ENCODE measurements at places on chromosomes 12 and 14. TPM values are rescaled to one million over a fixed set of nuclear protein-coding genes. Genes with fewer than 3 reads are reported as not detected.
A peak's percentile ranks its signal among the peaks of the same experiment; 100 is the strongest.

DNA sequence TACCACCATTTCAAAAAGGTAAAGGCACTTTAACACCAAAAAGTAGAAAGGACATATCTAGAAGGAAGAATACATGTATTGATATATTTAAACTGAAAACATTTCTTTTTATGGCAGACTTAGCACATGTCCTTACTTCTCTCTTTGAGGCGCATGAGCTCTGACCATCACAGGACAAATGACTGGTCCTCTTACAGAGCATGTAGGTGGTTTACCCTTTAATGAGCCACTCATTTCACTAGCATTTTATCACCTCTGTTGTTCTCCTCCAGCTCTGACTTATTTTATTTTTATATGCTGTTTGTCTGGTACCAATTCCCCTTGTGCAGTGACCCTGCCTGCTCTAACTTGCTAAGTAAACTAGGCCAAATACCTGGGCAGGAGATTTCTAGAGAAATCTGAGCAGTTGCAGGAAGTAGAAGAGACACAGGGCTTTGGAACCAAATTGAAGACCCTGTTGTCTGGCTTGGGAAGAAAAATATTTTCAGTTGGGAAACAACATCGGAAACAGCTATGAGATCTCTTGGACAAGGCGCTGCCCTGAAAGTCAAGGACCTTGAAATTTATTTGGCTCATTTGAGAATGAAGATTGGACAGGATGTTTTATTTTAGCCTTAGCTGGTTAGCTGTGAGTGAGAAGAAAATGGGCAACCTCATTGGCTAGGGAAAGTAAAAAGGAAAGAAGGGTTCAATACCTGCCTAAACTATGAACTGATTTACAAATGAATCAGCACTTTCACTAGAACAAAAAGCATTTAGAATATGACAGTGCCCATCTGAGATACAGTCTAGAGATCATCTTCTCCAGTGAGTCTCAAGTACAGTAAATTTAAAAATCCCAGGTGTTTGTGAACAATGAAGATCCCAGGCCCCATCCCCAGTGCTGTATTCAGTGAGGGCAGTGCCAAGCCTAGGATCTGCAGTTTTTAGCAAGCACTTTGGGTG lies 374.4 kb downstream of the ZFP36L1 start:
- peak; percentile 78 for DNase-seq

- DNase-seq = no peak
Observed at GRCh38 chr14:20970647-20970982, 15.3 kb downstream of the RNASE2 start.

GRCh38 chr12:123036466-123037285 lies 56.2 kb downstream of the ARL6IP4 start:
- DNase-seq = no peak

DNA sequence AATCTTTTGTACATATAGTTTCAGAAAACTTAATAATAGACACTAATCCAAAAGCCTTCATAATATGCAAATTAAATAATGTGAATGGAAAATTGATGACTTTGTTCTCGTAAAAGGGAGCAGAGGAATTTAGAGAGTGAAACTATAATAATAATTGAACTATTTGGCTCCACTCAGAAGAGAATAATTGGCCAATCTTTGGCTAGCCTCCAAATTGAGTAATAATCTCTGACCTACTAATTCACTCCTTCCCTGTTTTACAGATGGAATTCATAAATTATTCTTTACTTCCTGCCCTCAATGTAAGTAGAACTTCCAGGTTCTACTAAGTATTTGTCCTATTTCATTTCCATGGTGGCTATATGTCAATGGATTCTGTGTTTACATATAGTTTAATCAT lies 15.8 kb downstream of the TRIM9 start:
- DNase-seq = peak; percentile 74

DNA sequence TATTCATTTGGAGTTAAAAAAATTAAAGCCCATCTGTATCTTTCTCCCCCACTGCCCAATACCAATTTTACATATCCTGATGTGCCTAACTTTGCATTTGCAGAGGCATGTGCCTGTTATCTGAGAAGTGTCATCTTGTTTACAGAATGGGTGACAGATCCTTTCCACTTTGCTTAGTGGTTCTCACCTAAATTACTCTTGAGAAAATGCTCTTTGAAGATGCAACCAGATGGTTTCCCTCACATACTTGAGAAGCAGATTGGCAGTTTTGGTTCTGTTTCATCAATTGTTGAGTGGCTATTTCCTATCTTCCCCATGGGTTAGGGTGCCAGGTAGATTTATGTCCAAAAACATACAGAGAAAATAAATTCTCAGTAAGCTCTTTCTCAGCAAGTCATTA lies 1051.4 kb upstream of the ATXN7L3B start:
- no peak for DNase-seq

- no peak for DNase-seq
Observed at GRCh38 chr12:10582704-10583103, 30.7 kb downstream of the MAGOHB start.

- peak; percentile 37 for DNase-seq
Observed at GRCh38 chr12:15899282-15899870, 11.8 kb upstream of the DERA start.

DNA sequence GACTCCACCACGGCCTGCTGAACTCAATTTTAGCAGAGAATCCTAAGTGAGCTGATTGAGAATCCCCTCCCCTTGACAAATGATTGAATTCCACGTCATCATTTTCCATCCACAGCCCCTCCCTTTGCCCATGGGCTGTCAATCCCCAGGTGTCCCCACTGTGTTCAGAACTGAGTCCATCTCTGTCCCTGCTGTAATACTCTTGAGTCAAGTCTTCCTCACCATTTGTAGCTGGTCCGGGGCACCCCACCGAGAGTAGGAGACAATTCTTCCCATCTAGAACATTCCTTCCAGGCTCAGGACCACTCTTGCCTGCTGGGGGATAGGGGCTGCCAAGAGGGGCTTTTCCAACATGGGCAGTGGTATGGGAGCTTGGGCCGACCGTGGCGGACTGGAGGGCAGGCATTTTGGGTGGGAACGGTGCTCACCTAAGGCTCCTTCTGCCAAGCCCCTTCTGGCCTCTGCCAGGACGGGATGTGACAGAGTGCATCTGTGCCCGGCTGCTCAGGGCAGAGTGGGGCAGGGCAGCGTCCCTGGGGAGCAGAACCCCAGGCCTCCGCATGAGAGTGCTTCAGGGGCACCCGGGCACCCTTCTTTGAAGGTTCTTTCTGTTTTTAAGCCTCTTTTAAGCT lies 218.1 kb upstream of the RTL1 start:
- no peak for DNase-seq

DNA sequence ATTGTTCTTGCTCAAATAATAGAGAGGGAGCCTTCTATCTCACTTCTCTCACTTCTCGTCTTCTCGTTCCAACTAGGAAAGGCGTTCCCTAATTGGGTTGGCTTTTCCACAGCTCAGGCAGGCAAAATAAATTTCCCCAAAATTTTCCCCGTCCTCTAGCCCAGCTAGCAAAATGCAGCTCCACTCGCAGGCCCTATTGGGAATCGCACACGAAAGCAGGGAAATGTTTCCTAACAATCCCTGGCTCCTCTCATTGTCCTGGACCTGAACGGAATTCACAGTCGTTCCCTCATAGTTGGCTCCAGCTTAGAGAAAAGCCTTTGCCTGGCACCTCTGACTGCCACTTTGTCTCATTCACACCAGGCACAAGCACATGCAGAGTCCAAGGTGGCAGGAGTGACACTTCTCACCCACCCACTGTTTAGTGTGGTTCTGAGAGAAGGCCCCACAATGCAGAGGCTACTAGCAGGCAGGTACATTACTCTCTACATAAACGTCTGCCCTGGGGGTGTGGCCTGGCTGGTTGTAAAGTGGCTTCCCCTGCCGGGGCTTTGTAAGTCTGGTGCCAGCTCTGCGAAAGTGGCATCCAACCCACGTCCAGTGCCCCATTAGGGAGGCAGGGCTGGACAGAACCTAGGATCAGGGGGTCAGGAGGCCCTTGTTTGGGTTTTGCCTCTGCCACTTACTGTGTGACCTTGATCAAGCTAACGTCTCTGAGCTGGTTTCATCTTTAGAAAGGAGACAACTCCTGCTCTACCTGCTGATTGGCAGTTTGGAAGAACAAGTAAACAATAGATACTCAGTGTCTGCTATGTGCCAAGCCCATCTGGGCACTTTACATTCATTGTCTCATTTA lies 4.2 kb downstream of the SERPINA10 start:
- no peak for DNase-seq

- no peak for DNase-seq
Observed at GRCh38 chr14:100777818-100778525, 47.9 kb upstream of the MEG3 start.

DNA sequence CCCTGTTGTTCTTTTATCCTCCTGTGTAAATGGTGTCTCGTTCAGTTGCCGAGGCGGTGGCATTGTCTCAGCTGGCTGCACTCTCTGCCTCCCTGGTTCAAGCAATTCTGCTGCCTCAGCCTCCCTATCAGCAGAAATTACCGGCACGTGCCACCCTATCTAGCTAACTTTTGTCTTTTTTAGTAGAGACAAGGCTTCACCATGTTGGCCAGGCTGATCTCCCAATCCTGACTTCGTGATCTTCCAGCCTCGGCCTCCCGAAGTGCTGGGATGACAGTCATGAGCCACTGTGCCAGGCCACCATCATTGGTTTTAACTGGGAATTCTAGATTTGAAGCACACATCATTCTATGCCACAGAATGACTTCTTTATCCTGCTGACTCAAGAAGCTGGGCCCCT lies 175.3 kb upstream of the ALG10B start:
- DNase-seq = no peak

DNA sequence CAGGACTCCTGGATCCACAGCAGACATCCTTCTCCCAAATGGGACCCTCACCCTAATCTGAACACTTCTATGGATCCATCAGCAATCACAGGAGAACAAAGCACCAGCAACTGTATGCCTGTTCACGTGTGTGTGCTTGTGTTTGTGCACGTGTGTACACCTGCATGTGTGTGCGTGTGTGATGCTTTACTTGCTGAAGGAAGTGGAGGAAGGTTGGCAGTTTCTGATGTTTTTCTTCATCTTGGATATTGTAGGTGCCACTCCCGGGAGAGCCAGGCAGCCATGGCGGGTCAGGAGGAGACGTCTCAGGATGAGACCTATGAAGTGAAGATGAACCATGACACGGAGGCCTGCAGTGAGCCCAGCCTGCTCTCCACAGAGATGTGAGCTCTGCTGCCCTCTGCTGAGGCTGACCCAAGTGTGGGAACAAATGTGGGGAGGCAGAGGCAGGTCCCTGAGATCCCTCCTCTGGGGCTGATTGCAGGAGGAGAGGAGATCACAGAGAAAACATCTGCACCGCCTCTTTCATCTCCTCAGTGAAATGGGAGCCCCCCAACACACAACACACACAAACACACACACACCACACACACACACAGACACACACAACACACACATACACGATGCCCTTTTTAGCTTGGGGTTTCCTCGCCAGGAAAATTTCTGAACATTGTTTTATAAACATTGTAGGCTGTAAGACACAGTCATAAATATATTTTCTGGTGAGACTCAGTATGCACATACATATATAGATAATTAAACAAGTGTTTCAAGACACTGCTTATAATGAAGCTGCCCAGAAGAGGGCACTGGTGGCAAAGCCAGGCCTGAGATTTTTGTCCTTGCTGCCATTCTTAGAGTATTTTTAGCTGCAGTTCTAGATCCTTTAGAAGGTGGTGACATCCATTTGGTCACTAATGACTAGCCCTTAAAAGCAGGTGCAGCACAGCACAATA lies 112.2 kb upstream of the FKBP4 start:
- DNase-seq = peak; percentile 15

GRCh38 chr12:46722394-46723185 lies 103.2 kb downstream of the SLC38A4 start:
- DNase-seq = no peak

DNA sequence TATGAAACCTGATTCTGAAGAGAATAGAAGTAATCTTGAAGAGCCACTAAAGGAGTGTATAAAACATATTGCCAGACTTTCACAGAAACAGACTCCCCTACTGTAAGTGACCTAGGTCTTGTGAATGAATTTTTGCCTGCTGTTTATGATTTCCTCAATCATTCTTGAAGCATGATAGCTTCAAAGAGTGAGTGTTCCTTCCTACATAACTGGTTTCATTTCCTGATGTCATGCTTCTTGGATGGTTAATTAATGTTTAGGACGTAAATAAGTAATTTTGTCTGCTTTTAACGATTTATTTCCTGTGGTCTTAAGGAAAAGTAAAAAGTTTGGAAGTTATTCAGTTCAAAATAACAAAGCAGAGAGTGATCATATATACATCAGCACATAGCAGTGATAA lies 129.8 kb downstream of the PIK3C2G start:
- no peak for DNase-seq

DNA sequence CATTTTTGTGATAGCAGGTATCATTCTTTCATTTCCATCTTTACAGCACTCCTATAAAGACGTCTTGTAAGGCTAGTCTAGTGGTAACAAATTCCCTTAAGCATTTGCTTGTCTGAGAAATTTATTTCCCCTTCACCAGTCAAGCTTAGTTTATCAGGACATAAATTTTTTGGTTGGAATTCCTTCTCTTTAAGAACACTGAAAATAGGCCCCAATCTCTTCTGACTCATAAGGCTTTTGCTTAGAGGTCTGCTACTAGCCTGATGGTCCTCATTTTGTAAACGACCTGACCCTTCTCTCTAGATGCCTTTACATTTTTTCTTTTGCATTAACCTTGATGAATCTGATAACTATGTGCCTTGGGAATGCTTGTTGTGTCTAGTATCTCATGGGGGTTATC lies 20.3 kb downstream of the OLR1 start:
- DNase-seq = no peak

- no peak for DNase-seq
Observed at GRCh38 chr14:60506462-60506984, 2.4 kb upstream of the SIX6 start.

GRCh38 chr12:82326905-82327503 lies 31.2 kb downstream of the CCDC59 start:
- peak; percentile 39 for DNase-seq

The ZNF385A gene
- total RNA-seq = 7.6 TPM

The EGLN3 gene
- total RNA-seq = 48.7 TPM

The ASCL1 gene
- total RNA-seq = not detected

The EIF2B1 gene
- 47.4 TPM for total RNA-seq

The KCNK10 gene
- total RNA-seq = not detected

The LRTM2 gene
- not detected for total RNA-seq

The MIP gene
- total RNA-seq = not detected

The LRIG3 gene
- total RNA-seq = 30.6 TPM

The LGR5 gene
- not detected for total RNA-seq

The RILPL1 gene
- 8.6 TPM for total RNA-seq

The TSFM gene
- total RNA-seq = 17.9 TPM

The SIX6 gene
- not detected for total RNA-seq

The FSCB gene
- total RNA-seq = not detected

The PRH2 gene
- total RNA-seq = not detected

The FBRSL1 gene
- 3.2 TPM for total RNA-seq

The AMIGO2 gene
- total RNA-seq = 3.7 TPM

The KLRB1 gene
- not detected for total RNA-seq
